ENCODE measurements at places on chromosomes 11 and 22.
A peak's percentile ranks its signal among the peaks of the same experiment; 100 is the strongest.

DNA sequence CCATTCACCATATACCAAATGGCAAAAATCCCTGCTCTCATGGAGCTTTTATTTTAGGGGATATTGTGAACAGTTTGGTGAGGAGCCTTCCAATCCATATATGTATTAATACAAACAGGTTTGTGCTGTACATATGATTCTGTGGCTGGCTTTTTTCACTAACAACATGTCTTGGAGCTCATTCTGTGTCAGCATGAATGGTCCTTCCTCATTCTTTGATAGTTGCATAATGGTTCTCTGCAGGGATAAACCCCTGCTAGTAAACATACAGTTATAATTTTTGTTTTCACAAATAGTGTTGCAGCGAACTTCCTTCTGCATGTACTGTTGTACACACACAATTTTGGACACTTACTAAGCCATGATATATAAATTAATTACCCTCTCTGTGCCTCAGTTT, 8.3 kb downstream of the PRR5L start:
- no peak for DNase-seq

DNA sequence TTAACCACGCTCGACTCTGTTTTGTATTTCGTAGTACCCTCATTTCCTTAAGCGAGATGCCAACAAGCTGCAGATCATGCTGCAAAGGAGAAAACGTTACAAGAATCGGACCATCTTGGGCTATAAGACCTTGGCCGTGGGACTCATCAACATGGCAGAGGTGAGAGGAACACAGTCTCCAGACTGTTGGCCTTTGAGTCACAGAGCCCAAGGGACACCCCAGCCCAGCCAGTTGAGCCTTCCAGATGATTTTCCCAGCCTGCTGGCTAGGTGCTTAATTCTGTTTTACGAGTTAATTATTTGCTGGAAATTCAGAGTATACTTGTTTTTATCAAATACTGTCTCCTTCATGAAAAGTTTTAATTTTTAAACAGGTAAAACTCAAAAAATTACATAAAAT, 57.3 kb upstream of the RAB1B start:
- no peak for DNase-seq

GRCh38 chr22:22099833-22100812, 117.5 kb upstream of the TOP3B start:
- DNase-seq, result peak; percentile 38

DNA sequence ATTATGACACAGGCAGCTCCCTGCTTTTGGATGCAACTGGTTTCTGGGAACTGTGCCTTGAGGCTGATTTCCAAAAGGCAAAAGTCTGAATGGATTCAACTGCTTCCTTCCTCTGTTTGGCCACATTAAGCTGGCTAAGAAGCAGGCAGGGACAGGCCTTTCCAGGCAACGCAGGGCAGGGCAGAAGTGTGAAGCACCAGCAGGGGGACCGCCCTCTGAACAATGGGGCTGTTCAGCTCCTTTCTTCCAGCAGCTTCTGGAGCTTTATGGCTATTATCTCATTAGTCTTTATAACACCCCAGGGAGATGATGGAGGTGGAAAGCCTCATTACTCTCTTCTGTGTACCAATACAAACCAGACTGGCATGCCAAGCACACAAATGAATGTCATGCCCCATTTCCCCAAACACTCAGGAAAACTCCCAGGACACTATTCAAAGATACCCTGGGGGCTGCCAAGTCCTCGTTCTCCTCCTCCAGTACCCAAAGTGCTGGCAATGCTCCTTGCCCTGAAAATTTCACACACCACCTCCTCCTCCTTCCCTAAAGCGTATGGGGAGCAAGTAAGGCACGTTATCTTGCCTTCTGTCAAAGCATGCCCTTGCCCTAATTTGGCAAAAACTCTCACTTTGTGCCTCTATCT, 21.3 kb downstream of the MORC2 start:
- DNase-seq, result peak; percentile 90

- no peak for DNase-seq
Observed at GRCh38 chr22:26671317-26672059, 14.1 kb downstream of the MIAT start.

DNA sequence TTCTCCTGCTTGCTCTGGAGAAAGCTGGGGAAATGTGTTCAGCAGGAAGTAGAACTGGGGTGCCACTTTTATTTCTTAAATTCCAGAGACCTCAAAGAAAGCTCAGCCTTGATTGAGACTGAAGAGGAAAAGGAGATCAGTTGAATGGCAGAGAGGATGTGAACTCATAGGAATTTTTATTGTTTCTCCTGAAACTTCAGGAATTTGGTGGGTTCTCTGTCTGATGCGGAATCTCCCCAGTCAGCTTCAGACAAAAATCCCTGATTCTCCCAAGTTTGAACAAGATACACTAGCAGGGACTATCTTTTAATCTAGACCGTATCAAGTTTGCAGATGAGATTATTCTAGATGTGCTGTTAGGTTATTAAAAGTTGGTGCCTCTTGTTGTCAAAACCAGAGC, 23.0 kb downstream of the EHF start:
- no peak for DNase-seq

DNA sequence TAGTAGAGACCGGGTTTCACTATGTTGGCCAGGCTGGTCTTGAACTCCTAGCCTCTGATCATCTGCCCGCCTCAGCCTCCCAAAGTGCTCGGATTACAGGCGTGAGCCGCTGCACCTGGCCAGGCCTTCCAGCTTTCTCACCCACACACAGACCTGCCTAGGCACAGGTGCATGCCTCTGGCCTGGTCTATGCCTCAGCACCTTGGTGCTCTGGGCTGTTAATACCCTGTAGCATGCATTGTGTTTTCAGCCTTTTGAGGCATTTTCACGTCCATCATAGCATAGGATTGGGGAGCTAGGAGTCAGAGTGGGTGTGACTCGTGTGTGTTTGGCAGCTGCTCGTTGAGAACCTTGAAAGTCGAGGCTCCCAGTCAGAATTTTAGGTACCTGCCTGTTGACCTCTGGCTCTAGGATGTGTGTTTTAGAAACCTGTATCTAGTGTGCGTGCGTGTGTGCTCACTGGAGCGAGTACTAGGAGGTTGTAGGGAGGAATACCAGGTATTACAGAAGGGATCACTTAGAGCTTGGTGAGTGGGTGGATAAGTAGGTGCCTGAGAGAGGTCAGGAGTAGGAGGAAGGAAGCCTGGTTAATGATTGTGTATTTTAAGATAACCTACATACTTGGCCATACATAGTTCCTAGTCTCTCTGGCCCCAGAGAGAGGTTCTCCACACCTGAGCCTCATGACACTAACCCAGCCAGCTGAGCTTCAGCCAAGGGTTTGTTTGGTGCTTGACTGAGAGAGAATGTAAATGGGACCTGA, 20.0 kb downstream of the CRKL start:
- no peak for DNase-seq

DNA sequence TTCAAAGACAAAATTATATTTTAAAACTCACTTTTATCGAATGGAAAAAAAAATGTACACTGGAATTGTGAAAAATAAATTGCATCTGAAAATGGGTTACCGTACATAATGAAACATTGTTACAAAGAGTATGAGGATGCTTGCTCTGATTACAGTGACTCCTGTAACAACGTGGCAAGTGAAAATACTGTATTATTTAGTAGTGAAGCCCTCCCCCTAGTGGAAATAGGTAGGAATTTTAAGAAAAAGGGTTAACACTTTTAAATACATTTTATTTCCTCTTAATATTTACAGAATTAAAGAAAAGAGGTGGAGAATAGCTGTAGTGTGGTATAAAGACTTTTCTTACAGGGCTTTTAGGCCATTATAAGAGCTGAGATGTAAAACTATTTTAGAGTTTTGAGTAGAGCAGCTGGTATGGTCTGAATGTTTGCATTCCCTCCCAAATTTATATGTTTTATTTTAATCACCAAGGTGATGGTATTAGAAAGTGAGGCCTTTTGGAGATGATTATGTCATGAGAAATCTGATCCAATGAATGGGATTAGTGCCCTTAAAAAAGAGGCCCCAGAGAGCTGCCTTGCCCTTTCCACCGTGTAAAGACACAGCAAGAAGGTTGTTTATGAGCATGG, 25.2 kb downstream of the FAM76B start:
- DNase-seq, result peak; percentile 69
